Germinal center (tissue), 1 donor: ENCODE measurements at places on chromosomes 13 and 19.

- DNase-seq: no peak
Measured at GRCh38 chr13:48858122-48858902, 117.4 kb upstream of the FNDC3A start.

GRCh38 chr13:20489185-20489820, 36.4 kb downstream of the CRYL1 start:
- DNase-seq: peak; percentile 25

GRCh38 chr19:16378291-16378889, 53.8 kb downstream of the KLF2 start:
- no peak for DNase-seq

DNA sequence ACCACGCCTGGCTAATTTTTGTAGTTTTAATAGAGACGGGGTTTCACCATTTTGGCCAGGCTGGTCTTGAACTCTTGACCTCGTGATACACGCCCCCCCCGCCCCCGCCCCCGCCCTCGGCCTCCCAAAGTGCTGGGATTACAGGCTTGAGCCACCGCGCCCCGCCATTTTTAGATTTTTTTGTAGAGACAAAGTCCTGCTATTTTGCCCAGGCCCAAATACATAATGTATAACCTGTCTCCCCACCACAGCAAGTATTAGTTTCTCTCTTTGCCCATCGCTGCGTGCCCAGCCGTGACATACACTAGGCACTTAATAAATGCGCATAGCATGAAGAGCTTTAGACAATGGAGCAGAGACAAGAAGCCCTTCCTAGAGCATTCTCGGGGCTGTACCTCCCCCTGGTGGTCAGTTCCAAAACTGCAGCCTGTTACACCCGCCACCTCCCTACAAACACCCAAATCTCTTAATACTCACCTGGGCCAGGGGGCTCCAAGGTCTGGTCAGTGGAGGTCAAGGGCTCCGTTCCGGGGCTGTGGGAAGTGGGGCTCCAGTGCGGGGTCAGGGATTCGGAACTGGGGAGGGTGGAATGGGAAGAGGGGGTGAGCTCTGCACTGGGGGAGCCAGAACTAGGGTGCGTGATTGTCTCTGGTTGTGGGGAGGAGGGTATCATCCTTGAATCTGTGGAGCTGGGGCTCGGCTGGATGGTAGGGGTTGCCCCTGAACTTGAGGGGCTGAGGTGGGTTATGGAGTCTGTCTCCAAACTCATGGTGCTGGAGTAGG, 22.5 kb downstream of the IQCN start:
- DNase-seq: peak; percentile 80

DNA sequence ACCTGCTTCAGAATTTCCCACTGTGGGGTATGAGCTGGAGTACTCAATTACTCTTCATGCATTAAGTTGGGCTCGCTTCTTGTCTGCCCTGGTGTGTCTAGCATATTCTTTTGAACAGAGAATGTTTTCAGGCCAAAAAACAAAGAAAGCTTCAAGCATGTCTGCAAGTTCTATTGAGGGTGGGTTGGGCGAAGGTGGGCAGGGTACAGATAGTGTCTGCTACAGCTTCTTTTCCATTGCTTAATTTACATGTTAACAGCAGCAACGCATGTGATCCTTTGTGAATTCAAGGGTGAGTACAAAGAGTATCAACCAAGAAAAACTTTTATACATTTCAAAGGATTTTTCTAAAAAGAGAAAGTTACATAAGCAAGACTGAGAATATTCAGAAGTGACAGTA, 406.5 kb downstream of the IRS2 start:
- DNase-seq: no peak

DNA sequence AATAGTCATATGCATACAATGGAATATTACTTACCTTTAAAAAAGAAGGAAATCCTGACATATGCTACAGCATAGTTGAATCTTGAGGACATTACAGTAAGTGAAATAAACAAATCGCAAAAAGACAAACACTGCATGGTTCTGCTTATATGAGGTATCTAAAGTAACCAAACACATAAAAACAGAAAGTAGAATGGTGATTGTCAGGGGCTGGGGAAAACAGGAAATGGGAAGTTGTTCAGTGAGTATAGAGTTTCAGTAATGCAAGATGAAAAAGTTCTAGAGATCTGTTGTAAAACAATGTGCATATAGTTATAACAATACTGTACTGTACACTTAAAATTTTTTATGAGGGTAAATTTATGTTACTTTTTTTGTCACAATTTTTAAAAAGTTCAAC, 219.4 kb downstream of the KLF5 start:
- DNase-seq: no peak

DNA sequence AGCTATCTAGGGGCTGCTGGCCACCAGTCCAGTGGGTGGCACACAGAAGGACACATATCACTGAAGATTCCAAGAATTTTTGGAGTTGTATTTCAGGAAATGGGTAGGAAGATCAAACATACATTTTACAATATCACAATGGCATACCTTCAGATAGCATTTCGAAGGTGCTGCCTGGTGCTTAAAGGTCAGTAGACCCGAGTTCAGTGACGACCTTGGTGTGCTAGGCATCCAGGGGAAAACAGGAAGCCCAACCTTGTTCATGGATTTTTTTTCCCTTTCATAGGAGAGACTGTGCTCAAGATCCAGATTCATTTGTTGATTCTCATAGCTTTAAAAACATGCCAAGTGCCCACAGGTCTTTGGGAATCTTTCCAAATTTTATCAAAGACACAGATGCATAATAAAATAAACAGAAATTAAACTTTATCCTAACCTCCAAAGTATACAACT, 51.0 kb upstream of the RCBTB2 start:
- DNase-seq: no peak

DNA sequence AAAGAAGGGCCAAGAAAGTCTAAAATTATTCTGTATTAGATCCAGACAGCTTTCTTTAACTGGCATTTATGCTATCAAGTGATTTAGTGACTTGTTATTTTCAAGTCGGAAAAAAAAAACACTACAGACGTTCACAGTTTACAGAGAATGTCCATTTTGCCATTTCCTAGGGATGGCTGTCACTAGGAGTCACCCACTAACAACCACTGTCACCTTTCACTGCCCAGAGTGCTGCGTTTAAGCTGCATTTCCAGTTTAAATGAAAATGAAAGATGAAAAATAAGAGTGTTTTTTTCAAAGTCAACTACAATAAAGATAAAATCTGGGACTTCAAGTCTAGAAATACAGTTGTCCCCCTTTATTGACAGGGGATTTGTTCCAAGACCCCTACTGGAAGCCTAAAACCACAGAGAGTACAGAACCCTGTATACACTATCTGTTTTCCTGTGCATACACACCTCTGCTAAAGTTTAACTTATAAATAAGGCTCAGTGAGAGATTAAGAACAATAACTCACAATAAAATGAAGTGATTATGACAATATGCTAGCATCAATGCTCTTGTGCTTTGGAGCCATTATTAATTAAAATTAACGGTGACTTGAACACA, 112.5 kb downstream of the SACS start:
- no peak for DNase-seq

DNA sequence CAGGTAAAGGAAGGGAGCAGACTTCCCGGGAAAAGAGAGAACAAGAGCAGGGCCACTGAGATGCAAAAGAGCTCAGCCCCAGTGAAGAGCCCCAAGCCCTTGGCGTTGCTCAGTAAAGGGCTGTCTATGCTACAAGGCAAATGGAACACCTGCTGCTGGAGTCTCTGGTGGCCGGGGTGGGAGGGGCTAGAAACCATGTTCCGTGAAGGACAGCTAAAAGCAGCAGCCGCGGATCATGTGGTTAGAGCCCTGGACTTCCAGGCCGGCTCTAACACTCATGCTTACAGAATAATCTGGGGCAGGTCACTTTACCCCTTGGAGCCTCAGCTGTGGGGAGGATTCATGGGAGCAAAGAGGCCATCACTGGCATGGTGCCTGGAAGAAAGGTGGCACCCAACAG, 17.8 kb downstream of the POU2F2 start:
- peak; percentile 81 for DNase-seq

GRCh38 chr13:106714271-106714982, 146.5 kb upstream of the ARGLU1 start:
- DNase-seq: no peak

DNA sequence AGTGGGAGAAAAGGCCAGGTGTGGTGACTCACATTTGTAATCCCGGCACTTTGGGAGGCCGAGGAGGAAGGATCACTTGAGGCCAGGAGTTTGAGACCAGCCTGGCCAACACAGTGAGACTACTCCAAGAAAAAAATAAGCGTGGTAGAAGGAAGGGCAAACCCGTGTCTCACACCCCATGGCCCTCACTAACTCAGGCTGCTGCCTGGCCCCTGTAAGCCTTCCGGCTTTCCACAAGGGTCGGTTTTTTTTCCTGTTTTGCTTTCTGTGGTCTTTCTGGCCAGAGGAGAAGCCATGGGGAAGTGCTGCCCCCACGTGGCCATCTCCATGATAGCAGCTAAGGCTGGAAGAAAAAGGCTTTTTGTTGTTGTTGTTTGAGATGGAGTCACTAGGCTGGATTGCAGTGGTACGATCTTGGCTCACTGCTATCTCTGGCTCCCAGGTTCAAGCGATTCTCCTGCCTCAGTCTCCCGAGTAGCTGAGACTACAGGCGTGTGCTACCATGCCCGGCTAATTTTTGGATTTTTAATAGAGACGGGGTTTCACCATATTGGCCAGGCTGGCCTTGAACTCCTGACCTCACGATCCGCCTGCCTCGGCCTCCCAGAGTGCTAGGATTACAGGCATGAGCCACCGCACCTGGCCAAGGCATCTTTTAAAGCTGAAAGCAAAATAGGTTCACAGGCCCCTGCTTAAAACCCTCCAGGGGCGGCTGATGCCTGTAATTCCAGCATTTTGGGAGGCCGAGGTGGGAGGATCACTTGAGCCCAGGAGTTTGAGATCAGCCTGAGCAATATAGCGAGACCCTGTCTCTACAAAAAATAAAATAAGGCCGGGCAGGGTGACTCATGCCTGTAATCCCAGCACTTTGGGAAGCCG, 7.5 kb upstream of the ARHGEF18 start:
- DNase-seq: peak; percentile 31

DNA sequence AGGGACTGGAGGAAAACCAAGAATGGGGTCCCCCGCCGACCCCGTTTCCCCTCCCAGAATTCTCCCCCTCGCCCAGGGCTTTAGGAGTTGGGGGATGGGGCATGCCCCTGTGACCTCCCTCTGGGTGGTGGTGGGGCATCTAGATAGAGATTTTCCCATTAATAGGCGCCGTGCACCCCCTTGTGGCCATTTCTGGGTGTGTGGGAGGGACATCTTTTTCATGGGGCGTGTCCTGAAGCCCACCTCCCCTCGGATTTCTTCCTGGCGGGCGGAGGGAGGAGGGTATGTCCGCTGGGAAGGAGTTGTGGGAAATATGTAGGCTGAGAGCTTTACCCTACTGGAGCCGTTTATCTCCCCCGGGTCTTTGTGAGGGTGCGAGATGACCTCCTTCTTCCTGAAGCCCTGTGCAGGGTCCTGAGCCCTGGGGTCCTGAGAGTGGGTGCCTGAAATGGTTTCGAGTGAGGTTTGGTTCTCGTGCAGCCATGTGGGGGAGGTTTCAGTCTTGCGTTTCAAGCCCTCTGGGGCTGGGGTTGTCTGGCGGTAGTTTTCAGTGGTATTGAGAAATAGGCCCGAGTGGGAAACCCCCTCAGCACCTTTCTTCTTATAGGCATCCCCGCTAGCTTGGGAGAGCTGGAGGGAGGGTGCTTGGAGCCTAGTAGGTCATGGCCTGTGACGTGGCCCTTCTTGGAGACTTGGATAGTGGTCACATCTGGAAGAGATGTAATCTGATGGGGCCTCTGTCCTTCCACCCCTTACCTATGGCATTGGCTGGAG, 1.0 kb downstream of the PRMT1 start:
- peak; percentile 75 for DNase-seq

DNA sequence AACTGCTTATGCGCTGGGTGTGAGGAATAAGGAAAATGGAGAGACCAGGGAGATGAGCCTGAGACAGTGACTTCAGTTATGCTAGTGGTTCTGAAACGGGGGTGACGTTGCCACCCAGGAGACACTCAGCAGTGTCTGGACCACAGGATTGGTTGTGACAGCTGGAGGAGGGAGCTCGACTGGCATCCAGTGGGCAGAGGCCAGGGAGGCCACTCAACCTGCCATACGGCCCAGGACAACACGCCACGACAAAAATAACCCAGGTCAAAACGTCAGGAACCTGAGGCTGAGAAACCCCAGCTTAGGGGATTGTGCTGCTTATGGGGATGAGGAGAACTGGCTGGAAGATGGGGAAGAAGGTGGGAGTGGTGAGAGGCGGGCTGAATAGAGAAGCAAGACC, 10.4 kb downstream of the ZSCAN5A start:
- DNase-seq: no peak

- no peak for DNase-seq
Measured at GRCh38 chr13:48843630-48844380, 131.9 kb upstream of the FNDC3A start.

GRCh38 chr19:52991484-52991883, 22.2 kb upstream of the ERVV-1 start:
- no peak for DNase-seq

GRCh38 chr13:113649212-113649611, 8.8 kb downstream of the ATP4B start:
- no peak for DNase-seq

- DNase-seq: no peak
Measured at GRCh38 chr19:29259867-29260281, 46.9 kb upstream of the UQCRFS1 start.

GRCh38 chr13:99320693-99321481, 13.7 kb upstream of the GPR183 start:
- no peak for DNase-seq

DNA sequence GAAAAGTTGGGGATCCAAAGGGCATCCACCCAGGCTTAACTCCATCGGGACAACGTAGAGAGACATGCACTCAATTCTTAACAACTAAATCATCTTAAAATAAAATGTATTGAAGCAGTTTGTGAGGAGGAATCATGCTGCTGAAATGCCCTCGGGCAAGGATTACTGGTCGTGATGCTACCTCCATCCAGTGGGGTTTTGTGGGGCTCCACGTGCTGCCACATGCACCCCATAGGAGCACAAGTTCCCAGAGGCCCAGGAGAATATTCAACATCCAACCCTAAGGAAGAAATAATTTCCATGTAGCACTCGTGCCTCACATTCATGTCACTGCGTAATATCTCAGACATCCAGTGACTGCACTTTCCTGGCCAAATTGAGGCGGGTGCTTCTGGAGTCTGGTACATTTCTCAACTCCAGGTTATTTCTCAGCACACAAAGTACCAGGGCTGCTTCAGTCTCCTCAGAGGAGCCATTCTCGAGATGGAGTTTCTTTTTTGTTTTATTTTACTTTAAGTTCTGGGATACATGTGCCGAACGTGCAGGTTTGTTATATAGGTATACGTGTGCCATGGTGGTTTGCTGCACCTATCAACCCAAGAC, 429.8 kb downstream of the FOXO1 start:
- DNase-seq: no peak
